Stimulated activated CD8-positive, alpha-beta memory T cell treated with anti-CD3 and anti-CD28 coated beads, Interleukin-4, amount 100 ng/mL, for 1 hour (primary cell): ENCODE measurements at places on chromosomes 13 and 19.

GRCh38 chr13:25860862-25861261 is 191.0 kb downstream of the SHISA2 start:
- no peak for DNase-seq

GRCh38 chr19:28201462-28201943 is 1011.4 kb downstream of the UQCRFS1 start:
- DNase-seq: no peak

DNA sequence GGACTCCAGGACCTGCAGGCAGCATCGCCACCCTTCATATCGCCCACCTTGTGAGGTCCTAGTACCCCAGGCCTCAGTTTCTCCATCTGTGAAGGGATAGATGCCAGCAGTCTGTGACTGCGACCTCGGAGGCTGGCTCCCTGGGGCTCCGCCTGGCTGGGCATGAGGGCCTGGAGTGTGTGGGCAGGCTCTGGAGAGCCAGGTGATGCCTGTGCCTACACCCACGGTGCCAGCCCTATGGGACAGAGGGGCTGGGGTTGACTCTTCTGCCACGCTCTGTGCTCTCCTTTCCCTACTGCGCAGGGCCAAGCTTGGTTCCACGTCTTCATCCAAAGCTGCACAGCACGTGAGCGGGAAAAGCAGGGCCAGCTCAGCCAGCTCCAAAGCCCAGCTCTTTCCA is 26.0 kb upstream of the NFIC start:
- no peak for DNase-seq

GRCh38 chr19:51242881-51243630 is 7.8 kb upstream of the SIGLECL1 start:
- no peak for DNase-seq

- DNase-seq: no peak
These were observed 5.2 kb downstream of the EFNB2 start for GRCh38 chr13:106530171-106530851.

DNA sequence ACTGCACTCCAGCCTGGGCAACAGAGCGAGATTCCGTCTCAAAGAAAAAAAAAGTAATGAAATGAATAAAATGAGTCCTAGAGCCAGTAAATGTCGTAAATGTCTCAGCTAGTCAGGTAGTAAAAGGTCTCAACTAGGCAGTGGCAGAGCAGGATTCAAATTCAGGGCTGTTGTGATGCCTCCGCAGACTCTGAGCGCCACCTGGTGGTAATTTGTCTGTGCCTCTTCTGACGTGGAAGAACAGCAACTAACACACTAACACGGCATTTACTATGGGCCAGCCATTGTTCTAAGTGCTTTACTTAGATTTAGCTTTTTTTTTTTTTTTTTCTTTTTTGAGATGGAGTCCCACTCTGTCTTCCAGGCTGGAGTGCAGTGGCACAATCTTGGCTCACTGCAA is 30.2 kb downstream of the CYP2F1 start:
- peak; percentile 80 for DNase-seq

DNA sequence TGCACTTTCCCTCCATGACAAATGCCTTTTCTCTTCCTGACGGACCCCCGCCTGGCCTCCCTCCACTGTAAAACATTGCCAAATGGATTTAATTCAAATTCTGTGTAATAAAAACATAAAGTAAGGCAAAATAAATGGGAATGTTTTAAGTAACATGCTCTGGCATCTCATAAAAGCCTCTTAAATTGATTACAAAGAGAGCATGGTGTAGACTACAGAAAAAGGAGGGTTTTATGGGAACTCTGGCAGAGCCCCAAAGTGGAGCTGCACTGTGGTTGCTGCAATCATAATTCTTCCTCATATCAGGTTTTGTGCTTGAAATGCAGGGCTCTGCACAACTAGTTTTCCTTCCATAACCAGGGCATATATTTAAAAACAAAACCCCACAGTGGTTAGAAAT is 44.3 kb upstream of the SIAH3 start:
- no peak for DNase-seq

DNA sequence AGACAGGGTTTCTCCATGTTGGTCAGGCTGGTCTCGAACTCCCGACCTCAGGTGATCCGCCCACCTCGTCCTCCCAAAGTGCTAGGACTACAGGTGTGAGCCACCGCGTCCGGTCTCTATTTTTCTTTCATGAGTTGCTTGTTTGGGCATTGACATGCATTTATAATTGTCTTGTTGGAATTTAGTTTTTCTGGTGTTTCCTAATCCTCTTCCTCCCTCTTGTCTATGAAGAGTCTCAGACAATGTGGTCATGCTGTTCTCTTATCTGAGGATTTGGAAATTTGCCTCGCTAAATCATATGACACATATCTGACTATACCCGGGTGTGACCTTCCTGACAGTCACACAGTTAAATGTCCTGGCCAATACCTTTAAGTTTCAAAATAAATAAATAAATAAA is 7.4 kb upstream of the CEACAM18 start:
- no peak for DNase-seq

- DNase-seq: no peak
These were observed 12.5 kb downstream of the APBA3 start for GRCh38 chr19:3748965-3749364.

- no peak for DNase-seq
These were observed 5.1 kb downstream of the USE1 start for GRCh38 chr19:17220207-17220758.

- DNase-seq: no peak
These were observed 606.8 kb downstream of the DACH1 start for GRCh38 chr13:71260246-71260645.

DNA sequence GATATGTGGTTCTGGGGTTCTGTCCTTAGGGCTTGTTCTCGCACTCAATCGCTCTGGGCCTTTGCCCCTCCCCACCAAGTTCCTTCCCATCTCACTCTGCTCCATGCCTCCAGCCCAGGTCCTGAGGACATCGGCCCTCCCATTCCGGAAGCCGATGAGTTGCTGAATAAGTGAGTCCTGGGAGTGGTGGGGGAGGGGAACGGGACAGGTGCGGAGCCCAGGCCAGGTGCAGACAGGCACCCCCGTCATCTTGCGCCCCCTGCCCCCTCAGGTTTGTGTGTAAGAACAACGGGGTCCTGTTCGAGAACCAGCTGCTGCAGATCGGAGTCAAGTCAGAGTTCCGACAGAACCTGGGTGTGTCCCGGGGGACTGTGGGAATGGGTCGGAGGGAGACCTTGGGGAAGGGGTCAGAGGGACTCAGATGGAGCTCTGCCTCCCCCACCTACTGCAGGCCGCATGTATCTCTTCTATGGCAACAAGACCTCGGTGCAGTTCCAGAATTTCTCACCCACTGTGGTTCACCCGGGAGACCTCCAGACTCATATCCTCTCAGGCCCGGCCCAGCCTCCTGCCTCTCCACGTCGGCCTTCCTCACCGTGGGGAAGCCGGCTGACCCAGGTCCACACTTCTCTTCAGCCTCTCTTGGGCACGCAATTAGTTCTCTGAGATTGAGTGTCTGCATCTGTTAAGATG is 10.1 kb downstream of the FUZ start:
- no peak for DNase-seq

DNA sequence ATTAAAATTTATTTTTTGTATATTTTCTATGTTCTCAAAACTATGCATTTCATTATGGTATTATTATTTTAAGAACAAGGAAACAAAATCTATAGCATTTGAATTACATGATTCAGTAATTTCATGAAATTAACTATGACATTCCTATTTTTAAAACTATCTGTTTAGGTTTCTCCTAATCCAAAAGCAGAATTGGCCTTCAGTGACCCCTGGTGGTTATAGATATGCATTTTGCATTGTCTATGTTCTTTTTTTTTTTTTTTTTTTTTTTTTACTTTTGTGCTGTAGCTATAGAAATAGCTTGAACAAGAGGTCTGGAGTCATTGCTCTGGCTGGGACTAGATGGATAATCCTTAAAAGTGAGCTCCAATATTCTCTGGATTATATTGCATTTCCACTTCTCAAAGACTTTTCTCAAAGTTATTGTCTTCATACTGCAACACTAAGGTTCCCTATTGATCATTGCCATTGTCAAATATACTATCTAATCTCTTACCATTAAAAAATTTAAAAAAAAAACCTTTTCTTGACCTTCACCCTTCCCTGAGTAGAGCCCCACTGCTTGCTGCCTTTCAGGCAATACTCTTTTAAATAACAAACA is 15.9 kb upstream of the DNAJC3 start:
- no peak for DNase-seq

GRCh38 chr19:55472463-55472862 is 4.0 kb upstream of the ZNF628 start:
- DNase-seq: no peak

DNA sequence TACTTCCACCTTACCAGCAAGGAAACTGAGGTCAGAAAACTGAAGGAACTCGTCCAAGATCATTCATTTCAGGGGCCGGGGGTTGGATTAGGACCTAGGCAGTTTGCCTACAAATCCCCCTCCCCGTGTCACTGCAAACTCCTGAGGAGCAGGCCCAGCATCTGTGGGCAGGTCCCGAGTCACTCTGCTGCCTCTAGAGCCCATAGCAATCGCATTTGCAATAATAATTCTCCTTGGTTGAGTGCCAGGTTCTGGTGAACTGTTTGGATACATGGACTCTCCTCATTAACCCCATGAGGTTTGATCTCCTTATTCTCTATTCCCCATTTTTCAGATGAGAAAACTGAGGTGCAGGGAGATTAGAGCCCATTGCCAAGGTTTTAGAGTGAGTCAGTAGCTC is 903 bp downstream of the PIN1 start:
- no peak for DNase-seq

DNA sequence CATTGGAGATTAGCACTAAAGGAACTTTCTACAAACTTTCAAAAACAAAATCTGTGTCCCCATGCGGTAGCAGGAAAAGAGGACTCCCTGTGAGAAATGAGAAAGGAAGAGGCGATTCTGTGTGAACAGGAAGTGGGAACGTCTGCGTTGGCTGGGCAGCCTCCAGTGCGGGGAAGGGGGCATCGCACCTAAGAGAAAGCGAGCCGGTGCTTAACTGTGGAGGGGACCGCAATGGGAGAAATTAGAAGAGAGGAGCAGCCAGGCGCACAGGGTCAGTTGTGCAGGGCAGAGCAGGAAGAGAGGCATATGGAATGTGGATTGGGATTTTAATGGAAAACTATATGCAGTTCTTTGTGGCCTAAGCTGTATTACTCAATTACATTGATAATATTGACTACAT is 77.4 kb upstream of the DOCK9 start:
- DNase-seq: no peak

DNA sequence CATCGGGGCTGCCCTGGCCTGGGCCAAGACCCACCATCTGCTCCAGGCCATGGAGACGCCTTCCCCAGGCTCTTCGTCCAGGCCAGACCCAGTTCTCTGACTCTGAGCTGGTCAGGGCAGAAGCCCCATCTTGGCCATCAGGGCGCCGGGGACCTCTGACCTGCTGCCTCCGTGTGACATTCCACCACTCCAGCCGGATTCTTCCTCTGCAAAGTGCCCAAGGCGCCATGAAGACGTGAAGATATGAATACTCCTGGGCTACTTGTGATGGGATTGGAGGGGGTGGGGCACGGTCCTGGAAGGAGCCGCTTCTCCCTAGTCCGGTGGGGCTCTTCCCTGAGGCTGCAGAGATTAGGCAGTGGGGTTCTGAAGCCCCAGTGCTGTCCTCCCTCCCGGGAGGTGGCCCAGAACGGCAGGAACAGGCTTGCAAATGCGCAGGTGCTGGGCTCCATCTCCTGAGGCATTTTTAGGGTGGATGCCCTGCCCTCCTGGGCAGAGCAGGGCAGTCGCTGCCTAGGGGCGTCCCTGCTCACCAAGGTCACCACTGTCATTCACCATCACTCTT is 26.0 kb upstream of the SLC7A10 start:
- no peak for DNase-seq

GRCh38 chr19:36340786-36341372 is 38.1 kb downstream of the ZFP14 start:
- DNase-seq: no peak

GRCh38 chr13:26423629-26424028 is 133.9 kb upstream of the WASF3 start:
- DNase-seq: no peak

GRCh38 chr19:719636-720344 is 11.1 kb downstream of the PALM start:
- DNase-seq: no peak

DNA sequence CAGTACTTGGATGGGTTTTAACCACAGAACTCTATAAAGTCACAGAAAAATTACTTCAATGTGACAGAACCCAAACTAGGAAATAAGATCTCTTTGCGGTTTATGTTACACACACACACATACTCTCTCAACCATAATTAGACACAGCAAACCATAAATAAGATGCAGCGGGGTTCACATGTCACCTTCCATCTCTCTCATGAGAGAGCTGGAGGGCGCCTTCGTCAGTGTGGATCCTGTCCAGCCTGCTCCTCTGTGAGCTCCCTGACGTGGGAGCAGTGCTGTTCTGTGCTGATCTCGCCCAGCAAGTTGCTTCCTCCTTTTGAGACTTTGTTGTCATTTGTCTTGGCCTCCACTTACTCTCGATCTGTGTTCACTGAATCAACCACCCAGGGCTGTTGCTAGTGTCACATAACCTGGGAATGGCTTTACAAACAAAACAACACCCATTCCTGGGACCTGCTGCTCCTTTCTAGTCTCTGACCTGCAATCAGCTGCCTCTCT is 204.9 kb upstream of the KL start:
- DNase-seq: no peak

- no peak for DNase-seq
These were observed 13.0 kb downstream of the CIC start for GRCh38 chr19:42281827-42282762.
